Sciatic nerve (tissue), 2 donors: ENCODE measurements at places on chromosomes 16 and 17.
A peak's percentile ranks its signal among the peaks of the same experiment; 100 is the strongest.

GRCh38 chr16:83066011-83066410 lies 439.2 kb downstream of the CDH13 start:
- DNase-seq = no peak

DNA sequence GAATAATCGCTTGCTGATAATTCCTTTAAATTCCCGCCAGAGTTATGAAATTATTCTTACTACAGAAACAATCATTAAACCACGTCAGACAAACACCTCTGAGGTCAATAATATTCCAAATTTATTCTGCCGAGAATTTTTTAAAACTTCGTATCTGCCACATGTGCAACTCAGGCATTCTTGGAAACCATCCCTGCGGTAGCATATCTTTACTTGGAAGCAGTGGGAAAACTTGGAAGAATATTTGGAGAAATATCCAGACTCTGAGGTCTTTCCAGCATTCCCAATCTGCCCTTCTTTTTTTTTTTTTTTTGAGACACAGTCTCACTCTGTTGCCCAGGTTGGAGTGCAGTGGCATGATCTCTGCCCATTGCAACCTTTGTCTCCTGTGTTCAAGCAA lies 2.0 kb upstream of the CCL11 start:
- DNase-seq = no peak

GRCh38 chr17:77376795-77377709 lies 236.3 kb downstream of the SEC14L1 start:
- no peak for DNase-seq

GRCh38 chr17:34579017-34579946 lies at the start of gene TMEM132E:
Gene TMEM132E, plus strand, starts transcription at chr17:34579582. Its CDS starts 1,495 bp downstream, at chr17:34581077.
- peak; percentile 67 for DNase-seq

GRCh38 chr16:55142405-55142804 lies 181.6 kb upstream of the IRX6 start:
- DNase-seq = no peak

DNA sequence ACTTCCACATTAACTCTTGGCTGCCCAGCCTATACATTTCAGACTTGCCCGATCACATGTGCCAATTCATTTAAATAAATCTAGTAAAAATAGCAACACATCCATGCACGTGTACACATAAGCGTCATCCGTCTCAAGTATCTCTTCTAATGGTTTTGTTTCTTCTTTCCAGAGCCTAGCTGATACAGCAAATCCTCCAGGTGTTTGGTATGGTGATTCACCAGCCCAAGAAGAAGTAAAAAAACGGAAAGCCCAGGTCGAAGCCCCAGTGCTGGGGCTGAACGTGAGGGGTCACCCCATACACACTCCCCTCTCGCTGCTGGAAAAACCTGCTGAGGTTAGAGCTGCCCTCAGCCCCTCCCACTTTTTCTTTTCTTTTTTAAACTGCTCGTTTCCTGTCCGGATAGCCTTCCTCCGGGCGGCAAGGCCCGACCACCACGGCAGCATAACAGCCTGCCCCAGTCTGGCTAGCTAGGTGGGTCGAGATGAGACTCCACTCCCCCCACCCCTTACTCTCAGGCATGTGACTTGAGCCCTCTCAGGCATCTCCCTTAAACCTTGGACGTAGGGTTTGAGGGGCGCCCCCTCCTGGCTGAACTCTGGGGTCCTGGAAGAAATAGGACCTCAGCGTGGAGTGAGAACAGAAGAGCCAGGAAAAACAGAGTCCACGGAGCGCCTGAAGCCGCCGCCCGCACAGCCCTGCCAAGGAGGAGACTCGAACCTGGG lies 13.9 kb upstream of the OR1F1 start:
- DNase-seq = no peak

GRCh38 chr17:74529243-74529642 lies 2.0 kb downstream of the CD300LB start:
- no peak for DNase-seq

GRCh38 chr17:42322382-42323267 lies 34.3 kb downstream of the STAT5A start:
- peak; percentile 95 for DNase-seq

GRCh38 chr17:1197781-1198490 lies 18.2 kb upstream of the ABR start:
- peak; percentile 90 for DNase-seq

DNA sequence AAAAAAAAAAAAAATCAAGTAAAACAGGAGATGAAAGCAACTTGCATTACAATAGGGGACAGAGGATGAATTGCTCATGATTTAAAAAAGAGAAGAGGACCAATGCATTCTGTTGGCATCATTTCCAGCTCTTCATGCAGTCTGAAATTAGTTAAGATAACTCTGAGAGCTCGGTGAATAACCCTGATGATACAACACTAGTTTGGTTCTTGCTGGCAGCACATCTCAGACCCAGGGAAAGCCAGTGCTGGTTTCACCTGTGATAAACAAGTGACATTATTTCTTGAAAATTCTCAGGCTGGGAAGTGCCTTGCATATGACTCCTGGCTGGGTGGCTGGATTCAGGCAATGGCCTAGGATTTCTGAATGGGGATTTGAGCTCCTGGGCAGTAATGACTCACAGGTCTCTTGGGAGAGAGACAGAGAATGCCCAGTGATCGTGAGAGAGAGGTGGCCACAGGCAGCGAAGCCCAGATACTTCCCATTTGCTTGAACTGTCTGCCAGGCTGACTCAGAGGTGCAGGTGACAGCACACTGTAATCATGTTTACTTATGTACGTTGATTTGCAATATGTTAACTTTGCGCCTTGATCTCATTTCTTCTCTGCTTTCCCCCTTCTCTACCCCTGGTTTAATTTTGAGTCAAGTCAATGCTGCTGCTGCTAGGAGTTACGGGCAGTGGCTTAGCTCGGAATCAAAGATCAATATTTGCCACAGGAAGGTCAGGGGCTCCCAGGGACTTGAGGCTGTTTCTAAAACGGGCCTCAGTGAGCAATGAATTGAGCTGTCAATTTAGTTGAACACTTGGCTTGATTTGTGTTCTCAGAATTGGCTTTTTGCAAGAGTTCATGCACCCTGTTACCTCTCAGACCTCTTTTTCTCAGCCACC lies 27.1 kb downstream of the ARSG start:
- no peak for DNase-seq

- no peak for DNase-seq
Observed at GRCh38 chr17:35743626-35744328, 9.3 kb downstream of the GAS2L2 start.

DNA sequence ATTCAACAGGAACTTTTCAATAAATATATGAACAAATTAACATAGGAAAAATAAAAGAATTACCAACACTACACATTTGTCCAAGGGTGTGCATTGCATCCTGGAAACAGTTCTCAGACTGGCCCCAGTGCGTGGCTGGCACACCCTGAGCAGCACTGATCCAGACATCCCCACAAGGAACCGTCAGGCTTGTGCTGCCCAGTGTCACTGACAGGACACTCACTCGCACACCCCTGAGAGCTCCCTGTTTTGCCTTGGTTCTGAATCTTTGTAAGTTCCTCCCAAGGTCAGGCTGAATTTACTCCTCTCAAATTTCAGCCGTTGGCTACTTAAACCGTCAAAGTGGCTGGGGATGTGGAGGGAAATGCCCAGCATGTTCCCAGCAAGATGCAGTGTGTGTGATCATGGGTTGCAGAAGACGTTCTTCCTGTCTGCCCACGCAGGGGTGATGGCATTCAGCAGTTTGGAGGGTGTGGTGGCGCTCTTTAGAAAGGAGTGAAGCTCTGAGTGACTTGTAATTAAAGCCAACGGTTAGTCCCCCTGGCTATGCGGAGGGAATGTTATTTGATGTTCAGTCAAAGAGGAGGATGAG lies 1.7 kb downstream of the MT2A start:
- no peak for DNase-seq

DNA sequence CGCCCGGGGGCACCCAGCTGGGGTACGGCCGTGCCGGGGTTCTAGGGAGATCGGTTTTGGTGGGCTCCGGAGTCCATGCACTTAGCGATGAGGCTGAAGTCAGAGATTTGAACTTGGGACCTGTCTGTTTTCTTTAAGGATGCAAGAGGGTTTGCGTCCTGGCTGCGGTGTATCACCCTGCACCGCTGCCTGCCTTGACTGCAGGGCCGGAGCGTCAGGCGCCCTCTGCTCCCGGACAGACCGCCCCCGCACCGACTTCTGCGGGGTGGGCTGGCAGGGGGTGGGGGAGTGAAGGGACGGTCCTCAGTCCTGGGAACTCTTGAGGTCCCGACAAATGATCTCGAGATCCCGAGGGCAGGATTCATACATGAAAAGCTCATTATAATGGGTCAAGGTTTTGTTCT lies 701 bp downstream of the PDP2 start:
- DNase-seq = no peak

GRCh38 chr16:2061023-2061422 lies 13.2 kb downstream of the TSC2 start:
- DNase-seq = no peak

GRCh38 chr17:45940826-45941225 lies 46.5 kb downstream of the MAPT start:
- DNase-seq = no peak

- DNase-seq = no peak
Observed at GRCh38 chr16:3059723-3060242, 5.7 kb upstream of the IL32 start.

GRCh38 chr17:74779948-74780400 lies 3.8 kb upstream of the NAT9 start:
- no peak for DNase-seq

- no peak for DNase-seq
Observed at GRCh38 chr16:75116911-75117245, 298 bp upstream of the LDHD start.

DNA sequence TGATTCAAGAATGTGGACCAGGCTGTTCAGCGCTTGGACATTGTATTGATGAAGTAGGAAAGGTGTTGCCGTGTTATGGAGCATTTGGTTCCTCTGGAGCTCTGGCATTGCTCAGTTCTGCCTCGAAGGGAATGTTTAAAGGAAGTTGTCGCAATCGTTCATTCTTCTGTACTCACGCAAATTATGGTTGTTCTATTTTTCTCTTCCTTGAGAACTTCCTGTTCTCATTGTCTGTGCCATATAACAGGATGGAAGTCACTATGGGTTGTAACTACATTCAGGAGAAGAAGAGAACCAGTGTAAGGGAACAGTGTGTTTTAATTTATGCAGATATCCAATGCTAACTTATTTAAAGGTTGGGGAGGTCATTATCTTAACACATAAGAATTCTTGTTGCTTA lies 13.0 kb downstream of the PCTP start:
- no peak for DNase-seq

- no peak for DNase-seq
Observed at GRCh38 chr17:28675980-28676379, 14.0 kb downstream of the SUPT6H start.

GRCh38 chr17:51685287-51685909 lies 425.1 kb downstream of the UTP18 start:
- DNase-seq = no peak

DNA sequence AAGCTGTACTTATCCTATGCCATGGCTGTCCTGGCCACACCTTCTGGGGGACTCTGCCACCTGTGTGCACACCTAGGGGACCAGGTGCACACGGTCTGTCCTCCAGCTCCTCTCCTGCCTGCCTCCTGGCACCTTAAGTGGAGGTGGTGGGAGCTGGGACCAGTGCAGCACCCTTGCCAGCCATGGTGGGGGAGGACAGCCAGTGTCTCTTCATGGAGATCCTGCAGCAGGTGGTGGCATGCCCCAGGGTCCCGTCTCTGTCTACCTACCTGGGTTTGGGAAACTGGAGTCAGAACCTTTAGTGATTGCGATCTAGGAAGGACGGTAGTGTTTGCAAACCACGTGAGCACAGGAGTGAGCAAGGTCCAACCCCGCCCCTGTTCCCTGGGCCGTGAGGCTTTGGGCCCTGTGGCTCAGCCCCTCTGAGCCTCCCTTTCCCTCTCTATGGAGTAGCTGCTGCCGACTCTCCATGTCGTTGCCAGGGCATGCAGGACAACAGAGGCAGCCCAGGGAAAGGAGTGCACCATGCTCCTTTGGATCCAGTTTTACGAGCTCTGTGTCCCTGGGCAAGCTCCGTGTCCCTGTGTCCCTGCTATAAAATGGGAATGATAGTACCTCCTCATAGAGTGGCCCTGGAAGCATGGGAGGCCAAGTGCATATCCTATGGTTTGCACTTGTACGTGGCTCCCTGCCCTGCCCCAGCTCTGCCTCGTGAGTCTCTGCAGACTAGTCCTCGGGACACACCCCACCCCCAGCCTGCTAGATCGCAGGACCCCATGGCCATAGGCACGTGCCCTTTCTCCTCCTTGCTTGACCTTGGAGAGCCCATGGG lies 7.1 kb downstream of the ADGRG1 start:
- DNase-seq = no peak

GRCh38 chr16:35746281-35746962 lies 2287.0 kb downstream of the TP53TG3F start:
- no peak for DNase-seq

DNA sequence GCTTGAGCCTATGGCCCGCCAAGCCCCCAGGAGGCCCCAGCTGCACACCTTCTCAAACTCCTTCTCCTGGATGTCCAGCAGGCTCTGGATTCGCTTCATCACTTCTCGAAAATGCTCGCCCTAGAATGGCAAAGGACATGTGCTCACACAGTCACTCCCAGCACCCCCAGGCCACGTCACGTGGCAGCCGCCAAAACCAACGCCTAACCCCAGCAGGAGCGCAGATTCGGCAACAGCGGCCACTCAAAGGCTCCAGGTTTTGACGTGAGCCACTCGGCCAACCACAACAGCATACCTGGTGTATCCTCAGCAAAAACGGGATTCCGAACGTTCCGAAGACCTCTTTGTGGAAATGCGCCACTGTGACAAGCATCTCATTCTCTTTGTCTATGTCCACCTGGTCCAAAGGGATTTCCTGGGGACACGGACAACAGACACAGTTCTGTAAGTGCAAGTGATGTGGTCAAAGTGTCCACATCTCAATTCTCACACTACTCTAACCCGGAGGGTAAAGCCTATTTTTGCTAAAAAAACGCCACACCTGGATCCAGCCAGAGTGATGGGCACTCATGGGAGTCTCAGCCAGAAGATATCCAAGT lies 12.7 kb downstream of the LITAFD start:
- DNase-seq = no peak

DNA sequence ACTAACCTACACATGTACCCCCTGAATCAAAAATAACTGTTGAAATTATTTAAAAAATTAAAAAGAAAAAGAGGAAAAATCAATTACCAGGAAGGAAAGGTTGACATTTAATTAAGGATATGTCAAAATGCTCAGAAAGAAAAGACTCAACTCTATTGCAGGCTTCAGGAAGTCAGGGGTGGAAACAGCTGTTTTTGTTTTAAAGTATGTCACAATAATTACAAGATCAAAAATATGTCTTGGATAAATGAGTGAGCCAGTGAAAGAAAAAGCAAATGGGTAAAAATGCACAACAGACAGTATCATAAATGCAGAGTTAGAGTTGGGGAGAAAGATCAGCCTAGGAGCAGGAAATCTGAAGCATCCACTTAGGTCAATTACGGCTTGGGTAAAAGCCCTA lies 146.0 kb downstream of the CDH11 start:
- DNase-seq = no peak

GRCh38 chr17:63402431-63403212 lies 43.5 kb downstream of the CYB561 start:
- DNase-seq = no peak

DNA sequence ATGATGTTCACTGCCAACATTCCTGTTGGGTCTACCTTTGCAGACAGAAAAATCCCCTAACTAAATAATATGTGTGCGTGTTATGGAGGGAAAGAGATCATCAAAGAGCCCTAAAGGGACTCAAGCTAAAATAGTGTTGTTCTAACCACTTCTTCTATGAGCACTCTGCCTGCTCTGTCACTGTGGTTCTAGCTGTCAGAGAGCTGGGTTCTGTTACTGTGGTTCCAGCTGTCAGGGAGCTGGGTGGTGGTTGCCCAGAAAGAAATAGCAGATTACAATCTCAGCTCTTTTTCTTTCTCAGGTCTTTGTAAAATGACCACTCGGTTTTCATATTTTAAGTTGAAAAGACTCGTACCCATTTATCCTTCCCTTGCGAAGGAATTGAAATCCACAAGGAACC lies 176.3 kb downstream of the HS3ST3A1 start:
- DNase-seq = no peak
